ENCODE measurements at places on chromosomes 16 and 17. TPM values are rescaled to one million over a fixed set of nuclear protein-coding genes. Genes with fewer than 3 reads are reported as not detected.
A peak's percentile ranks its signal among the peaks of the same experiment; 100 is the strongest.

GP1BA gene
- not detected for total RNA-seq

IL34 gene
- total RNA-seq = 2.0 TPM

DNA sequence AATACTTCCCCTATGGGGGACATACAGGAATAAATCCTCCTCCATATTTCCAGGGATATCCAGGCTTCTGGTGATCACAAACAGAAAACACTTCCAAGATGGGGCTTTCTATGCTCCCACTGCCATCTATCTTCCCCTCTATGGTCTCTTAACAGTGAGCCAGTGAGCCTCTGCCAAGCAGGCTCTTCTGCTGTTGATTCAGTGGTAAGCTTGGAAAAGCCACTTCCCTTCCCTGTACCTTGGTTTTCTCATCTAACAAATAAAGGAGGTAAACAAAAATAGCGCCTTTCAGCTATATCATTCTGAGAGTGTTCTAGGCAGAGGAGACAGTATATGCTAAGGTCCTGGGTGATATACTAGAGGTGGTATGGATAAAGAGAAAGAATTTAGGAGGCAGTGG is 368.0 kb downstream of the SHISA9 start:
- no peak for DNase-seq

DNA sequence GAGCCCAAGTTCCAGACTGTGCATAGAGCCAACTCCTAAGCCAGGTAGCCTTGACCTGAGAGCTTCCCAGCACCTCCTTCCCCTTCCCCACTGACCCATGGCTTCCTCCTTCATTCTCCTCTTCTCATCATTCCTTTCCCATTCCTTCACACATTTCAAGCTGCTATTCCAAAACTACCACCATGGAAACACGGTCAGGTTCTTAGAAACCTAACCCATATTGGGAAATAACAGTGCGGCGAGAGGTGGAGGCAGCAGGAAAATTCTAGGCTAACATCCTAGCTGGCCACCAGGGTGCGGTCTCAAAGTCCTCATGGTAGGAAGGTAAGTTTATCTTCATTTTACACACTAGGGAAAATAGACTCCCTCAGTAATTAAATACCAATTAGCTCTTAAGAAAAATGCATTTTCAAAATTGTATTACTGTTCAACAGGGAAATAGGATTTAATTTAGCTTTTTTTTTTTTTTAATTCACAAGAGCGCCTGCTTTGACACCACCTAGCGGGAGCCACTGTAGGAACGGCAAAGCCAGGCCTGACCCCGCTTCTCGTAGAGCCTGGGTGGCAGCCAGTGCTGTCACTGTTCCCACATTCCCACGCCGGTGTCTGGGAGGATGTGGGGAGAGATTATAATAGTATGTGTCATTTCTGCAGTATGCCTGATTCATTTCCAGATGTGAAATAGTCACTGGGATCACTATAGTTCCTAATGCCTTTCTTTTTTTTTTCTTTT is 14.0 kb upstream of the SPHK1 start:
- peak; percentile 93 for DNase-seq

DNA sequence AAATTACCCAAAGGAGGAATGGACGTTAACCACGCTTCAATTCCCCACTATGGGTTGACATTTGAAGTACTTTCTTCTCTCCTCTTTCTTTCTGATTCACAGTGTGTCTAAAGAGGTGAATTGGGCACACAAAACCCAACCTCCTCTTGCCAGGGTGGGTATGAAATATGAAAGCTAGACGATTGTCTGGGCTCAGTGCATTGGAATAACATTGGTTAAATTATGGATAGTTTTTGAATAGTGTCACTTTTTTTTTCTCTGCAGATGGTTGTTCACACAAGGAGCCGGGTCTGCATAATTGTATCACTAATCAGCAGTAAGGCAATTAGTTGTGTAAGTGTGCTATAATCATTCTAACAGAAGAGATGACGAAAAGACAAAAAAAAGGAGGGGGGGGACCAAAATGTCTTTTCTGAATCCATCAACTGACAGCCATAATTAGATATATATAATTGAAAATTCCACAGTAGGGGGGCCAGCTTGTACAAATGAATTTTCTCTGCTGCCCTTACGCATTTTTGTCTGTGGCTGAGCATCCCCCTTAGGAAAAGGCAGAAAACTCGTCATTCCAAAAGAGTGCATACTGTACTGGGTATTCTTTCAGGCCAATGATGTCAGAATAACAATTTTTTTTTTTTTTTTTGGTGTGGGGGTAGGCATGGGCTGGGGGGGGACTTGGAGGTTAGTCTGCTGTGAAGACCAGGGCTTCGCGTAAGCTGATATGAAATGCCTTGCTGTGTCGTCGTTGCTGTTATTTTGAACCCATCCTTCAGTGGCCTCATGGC is 307.5 kb upstream of the SALL1 start:
- no peak for DNase-seq

Measured in bronchial epithelial cell (primary cell).